Osteoblast (primary cell): ENCODE measurements at places on chromosomes 6 and 20. TPM values are rescaled to one million over a fixed set of nuclear protein-coding genes. Genes with fewer than 3 reads are reported as not detected.

VSX1 gene
- not detected in 2 replicates for total RNA-seq

ERVFRD-1 gene
- not detected in 2 replicates for total RNA-seq

C20orf202 gene
- total RNA-seq, result under 0.01 TPM in 1 of 2 replicates, not detected in the other

MAP7 gene
- total RNA-seq, result 1.4 and 1.8 TPM in 2 replicates

TMEM14A gene
- 15.6 and 19.9 TPM in 2 replicates for total RNA-seq

DYNLT2 gene
- total RNA-seq, result 1.8 and 2.2 TPM in 2 replicates

PRSS35 gene
- total RNA-seq, result 1.1 and 1.5 TPM in 2 replicates

PSMF1 gene
- total RNA-seq, result 48.0 and 61.2 TPM in 2 replicates

SAMD5 gene
- total RNA-seq, result 0.59 and 1.1 TPM in 2 replicates

EEF1A2 gene
- total RNA-seq, result not detected in 2 replicates

SERINC3 gene
- total RNA-seq, result 167 and 191 TPM in 2 replicates

LY6G5C gene
- total RNA-seq, result 0.59 and 0.72 TPM in 2 replicates

CRYBG1 gene
- total RNA-seq, result 11.9 and 19.2 TPM in 2 replicates

IRAK1BP1 gene
- 6.9 and 7.1 TPM in 2 replicates for total RNA-seq

GUCA1A gene
- total RNA-seq, result not detected in 2 replicates

DLK2 gene
- total RNA-seq, result 0.29 TPM in 1 of 2 replicates, not detected in the other

SRSF12 gene
- total RNA-seq, result under 0.01 and 0.29 TPM in 2 replicates

HMGN4 gene
- 62.2 and 64.5 TPM in 2 replicates for total RNA-seq

KCNK5 gene
- total RNA-seq, result not detected in 2 replicates

HCK gene
- 0.36 TPM in 1 of 2 replicates, not detected in the other for total RNA-seq

SFT2D1 gene
- 22.1 and 25.7 TPM in 2 replicates for total RNA-seq

PGBD1 gene
- total RNA-seq, result 6.2 and 8.0 TPM in 2 replicates

RGS17 gene
- 1.4 and 1.8 TPM in 2 replicates for total RNA-seq

RBPJL gene
- total RNA-seq, result not detected in 2 replicates

ADGB gene
- under 0.01 TPM in 1 of 2 replicates, not detected in the other for total RNA-seq

FAM83B gene
- total RNA-seq, result under 0.01 TPM in 1 of 2 replicates, not detected in the other

ZGPAT gene
- total RNA-seq, result 15.6 and 18.8 TPM in 2 replicates

TGIF2 gene
- 9.7 and 10.9 TPM in 2 replicates for total RNA-seq

KCNG1 gene
- total RNA-seq, result 13.6 and 16.3 TPM in 2 replicates

TNFRSF6B gene
- total RNA-seq, result 2.1 and 2.9 TPM in 2 replicates

RPS10 gene
- 1,993 and 2,228 TPM in 2 replicates for total RNA-seq

PHACTR1 gene
- total RNA-seq, result 0.36 and 1.2 TPM in 2 replicates

RRAGD gene
- total RNA-seq, result 3.3 and 4.7 TPM in 2 replicates

TMEM217 gene
- 2.7 and 3.3 TPM in 2 replicates for total RNA-seq

SYCP2 gene
- total RNA-seq, result 0.59 and 1.4 TPM in 2 replicates

SLC17A3 gene
- total RNA-seq, result not detected in 2 replicates

PTP4A1 gene
- 24.2 and 46.0 TPM in 2 replicates for total RNA-seq

RCAN2 gene
- total RNA-seq, result 14.1 and 15.6 TPM in 2 replicates

CNKSR3 gene
- total RNA-seq, result 4.7 and 5.4 TPM in 2 replicates

GNAS-AS1 gene
- 0.72 and 1.5 TPM in 2 replicates for total RNA-seq

SLC32A1 gene
- total RNA-seq, result not detected in 2 replicates

TMC2 gene
- not detected in 2 replicates for total RNA-seq

MRPL18 gene
- 47.8 and 53.9 TPM in 2 replicates for total RNA-seq

CRISP2 gene
- not detected in 2 replicates for total RNA-seq

ARFGAP1 gene
- total RNA-seq, result 63.1 and 68.4 TPM in 2 replicates

CEBPB gene
- 75.7 and 79.3 TPM in 2 replicates for total RNA-seq

ARMC2 gene
- 1.4 and 2.7 TPM in 2 replicates for total RNA-seq

CLPSL1 gene
- total RNA-seq, result not detected in 2 replicates

COL19A1 gene
- total RNA-seq, result under 0.01 TPM in 1 of 2 replicates, not detected in the other

COL12A1 gene
- 1,393 and 1,591 TPM in 2 replicates for total RNA-seq

THBS2 gene
- 1,102 and 1,498 TPM in 2 replicates for total RNA-seq

OR2H2 gene
- not detected in 2 replicates for total RNA-seq

NOL4L gene
- 5.9 and 6.2 TPM in 2 replicates for total RNA-seq

C6orf15 gene
- not detected in 2 replicates for total RNA-seq

BANF2 gene
- not detected in 2 replicates for total RNA-seq

PKIB gene
- total RNA-seq, result 0.72 and 3.5 TPM in 2 replicates

L3MBTL1 gene
- 5.6 and 9.8 TPM in 2 replicates for total RNA-seq

SIRPB1 gene
- total RNA-seq, result 0.72 and 1.2 TPM in 2 replicates

C6orf141 gene
- total RNA-seq, result not detected in 2 replicates
